ENCODE measurements at places on chromosomes 4 and X.

DNA sequence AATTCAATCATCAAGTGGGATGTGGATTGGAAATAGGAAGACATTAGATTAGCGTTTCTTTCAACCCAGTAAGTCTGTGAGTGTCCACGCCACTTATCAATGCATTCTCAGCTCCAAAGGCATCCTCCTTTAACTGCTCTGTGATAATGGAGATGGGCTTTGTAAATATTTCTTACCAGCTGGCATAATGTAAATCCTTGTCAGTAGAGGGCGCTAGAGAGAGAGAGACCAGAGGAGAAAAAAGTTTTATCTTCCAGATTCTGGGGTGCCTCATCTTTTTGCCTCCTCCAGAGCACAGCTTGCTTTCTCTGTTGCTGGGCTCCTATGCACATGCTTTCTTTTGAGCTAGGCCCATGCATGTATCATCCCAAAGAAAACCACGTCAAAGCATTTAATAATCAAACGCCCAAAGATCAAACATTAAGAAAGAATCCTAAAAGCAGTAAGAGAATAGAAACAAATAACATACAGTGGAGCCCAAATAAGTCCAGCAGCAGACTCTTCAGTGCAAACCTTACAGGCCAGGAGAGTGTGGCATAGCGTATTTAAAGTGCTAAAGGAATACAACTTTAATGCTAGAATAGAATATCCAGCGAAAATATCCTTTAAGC, 9.6 kb upstream of the MTMR1 start:
- no peak for DNase-seq

DNA sequence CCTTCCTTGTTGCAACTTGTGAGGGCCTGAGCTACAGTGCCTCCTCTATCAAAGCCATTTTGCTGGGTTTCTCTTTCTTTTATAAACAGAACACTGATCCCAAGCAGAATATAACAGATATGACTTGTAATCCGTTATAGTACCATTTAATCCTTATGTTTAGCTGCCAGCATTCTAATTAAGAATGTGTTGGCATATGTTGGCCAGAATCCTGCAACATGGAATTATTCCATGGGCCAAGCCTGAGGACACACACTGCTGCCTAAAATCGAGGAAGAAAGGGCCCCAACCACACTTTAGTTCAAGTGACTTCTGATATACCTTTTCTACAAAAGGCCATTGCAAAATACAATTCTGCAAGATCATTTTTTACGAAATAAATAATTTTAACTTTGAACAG, 28.0 kb downstream of the PALLD start:
- DNase-seq, result no peak

DNA sequence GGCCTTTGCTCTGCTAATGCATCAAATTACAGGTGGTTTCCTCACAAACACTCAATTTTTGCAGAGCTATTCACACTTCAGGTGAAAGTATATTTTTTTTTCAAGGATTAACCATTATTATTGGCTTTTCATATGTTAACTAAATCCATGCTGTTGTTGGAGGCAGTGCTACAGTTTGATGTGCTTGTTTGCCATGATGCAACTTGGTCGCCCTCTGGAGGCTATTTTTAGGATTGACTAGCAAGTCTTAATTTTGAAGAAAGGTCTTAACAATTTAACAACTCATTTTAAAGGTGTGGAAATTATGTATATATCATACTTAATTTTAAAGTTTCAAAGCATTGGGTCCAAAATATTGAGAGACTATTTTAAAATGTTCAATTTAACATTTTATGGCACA, 168.8 kb upstream of the FAM47A start:
- DNase-seq, result peak; percentile 23

GRCh38 chr4:121863799-121864198, 6.5 kb downstream of the BBS7 start:
- no peak for DNase-seq

- no peak for DNase-seq
Measured at GRCh38 chr4:145788755-145789154, 108.8 kb downstream of the C4orf51 start.

GRCh38 chrX:86021652-86022289, 25.6 kb downstream of the CHM start:
- no peak for DNase-seq

DNA sequence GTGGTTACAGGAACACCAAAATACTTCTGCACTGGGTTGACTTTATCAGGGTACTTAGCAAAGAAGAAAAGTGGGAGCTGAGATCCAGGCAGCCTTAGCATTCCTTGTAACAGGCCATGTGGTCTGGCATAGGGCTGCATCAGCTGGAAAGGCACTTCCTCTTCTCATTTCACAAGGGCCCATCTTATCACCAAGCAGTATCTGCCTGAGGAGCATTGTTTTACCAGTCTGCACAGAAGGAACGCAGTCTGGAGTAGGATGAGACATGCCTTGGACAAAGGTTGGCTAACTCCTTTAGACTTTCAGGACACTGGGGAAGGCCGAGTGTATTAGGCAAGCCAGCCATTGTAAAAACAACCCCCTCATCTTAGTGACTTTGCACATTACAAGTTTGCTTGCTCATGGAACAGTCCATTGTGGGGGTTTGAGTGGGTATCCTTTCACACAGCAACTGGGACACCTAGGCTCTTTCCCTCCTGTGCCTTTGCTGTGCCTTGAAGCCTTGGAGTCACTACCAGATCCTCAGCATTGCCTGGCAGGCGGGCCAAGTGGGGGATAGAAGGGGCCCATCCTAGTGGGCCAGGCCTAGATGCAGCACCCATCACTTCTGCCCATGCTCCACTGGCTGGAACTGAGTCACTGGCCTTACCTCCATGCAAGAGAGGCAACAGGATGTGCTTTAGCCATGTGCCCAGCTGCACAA, 4.6 kb downstream of the SUV39H1 start:
- DNase-seq, result no peak

GRCh38 chrX:19758539-19758938, 128.9 kb downstream of the SH3KBP1 start:
- no peak for DNase-seq

DNA sequence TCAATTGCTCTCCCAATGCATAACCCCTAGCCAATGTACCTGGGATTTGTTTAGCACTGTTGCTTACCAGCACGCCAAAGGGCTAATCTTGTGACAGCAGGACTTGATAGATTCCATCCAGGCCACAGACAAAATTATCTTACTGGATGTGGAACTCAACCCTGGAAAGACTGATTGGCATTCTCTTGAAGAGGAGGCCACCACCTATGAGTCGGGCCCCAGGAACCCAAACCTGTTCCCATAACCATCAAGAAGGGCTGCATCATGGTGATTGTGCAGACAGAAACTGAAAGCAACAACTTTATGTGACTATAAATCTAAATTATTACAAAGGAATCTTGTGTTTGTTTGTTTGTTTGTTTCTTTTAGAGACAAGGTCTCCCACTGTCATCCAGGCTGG, 19.9 kb upstream of the TMEM255A start:
- DNase-seq, result no peak

DNA sequence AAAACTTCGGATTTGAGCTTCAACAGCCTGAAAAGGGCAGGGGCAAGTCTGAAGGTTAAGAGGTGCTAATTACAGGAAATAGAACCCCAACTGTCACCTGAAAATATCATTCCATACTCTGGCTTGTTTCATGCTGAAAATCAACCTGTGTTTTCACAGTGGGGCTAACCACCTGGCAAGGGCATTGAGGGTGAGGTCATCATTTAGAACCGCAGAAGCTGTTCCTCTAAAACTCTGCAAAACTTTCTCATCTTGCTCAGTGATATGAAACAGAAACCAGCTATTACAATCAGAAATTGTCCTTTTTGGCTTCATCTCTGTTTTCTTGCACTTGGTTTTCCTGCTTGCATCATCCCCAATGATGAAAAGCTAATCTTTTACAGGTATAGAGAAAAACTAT, 247.6 kb downstream of the DCLK2 start:
- no peak for DNase-seq

- no peak for DNase-seq
Measured at GRCh38 chrX:44152852-44153251, 179.7 kb upstream of the NDP start.

- peak; percentile 11 for DNase-seq
Measured at GRCh38 chrX:1435241-1435895, 17.3 kb downstream of the ASMTL start.

DNA sequence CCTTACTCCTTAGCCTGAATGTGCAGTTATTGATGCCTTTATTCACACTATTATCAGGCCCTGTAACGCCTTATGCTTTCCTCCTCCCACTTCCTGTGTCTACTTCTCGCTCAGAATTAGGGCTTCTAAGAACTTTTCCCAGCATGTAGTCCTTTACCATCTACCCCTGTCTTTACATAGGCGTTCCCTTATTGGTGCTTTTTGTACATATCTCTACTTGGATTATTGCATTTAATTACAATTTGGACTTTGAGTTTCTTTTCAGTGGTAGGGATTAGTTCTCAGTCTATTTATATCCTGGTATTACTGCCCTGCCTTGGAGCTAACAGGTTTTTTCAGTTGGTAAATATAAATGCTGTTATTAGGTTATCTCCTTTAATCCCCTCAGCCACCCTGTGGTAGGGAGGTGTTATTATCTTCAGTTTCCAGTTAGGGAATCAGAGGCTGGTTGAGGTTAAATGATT, 84.0 kb downstream of the RBPJ start:
- no peak for DNase-seq

- DNase-seq, result no peak
Measured at GRCh38 chrX:20571611-20572010, 304.9 kb upstream of the RPS6KA3 start.

- DNase-seq, result no peak
Measured at GRCh38 chrX:25066131-25066530, 50.4 kb upstream of the ARX start.

DNA sequence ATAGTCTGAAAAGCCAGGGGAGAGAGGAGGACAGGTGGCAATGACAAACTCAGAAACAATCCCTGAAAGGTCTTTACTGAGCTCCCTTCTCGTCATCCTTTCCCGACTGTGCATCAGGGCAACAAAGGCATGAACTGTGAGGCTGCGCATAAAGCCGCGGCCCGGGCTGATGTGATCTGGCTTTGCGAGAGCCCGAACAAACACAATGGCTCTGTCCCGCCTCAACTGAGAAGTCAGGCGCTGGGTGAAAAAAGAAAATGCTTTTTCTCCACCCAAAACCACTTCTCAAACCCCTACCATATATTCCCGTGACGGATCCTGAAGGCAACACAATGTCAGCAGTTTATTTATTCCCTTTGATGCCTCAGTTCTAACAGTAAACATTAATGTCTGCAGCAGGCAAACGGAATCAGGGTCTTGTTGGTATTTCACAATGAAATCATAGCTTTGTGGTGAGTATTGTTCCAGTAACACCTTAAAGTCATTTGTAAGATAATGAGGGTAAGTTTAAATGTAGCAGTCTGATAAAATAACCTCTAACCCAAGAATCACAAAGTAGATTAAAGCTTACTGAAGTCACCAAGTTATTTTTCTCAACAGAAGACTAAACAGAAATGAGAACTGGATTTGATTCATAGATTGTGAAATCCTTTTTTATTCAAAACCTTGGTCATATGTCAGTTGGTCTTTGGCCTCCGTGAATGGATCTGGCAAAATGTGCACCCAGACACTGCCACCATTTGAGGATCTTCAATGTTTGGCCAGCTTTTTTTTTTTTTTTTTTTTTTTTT, 67.4 kb downstream of the APBB2 start:
- DNase-seq, result no peak

GRCh38 chr4:81723019-81723884, 251.5 kb upstream of the RASGEF1B start:
- DNase-seq, result no peak

DNA sequence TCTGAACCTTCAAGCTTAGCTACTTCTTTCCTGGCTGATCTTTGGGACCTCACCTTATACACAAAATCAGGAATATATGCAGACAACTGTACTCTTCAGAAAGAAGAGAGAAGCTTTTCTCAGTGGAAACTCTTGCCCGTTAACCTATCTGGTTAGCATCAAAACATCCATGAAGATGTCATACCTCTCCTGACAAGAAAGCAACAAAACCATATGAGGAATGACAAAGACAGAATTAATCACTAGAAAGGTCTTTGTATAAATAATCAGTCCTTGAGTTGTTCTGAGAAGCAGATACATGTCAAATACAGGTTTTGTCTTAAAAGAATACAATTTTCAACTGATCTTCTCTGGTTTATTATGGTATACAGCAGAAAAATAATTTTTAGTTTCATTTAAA, 130.8 kb downstream of the FAT4 start:
- no peak for DNase-seq

- DNase-seq, result no peak
Measured at GRCh38 chr4:169492436-169493163, 119.8 kb downstream of the NEK1 start.

DNA sequence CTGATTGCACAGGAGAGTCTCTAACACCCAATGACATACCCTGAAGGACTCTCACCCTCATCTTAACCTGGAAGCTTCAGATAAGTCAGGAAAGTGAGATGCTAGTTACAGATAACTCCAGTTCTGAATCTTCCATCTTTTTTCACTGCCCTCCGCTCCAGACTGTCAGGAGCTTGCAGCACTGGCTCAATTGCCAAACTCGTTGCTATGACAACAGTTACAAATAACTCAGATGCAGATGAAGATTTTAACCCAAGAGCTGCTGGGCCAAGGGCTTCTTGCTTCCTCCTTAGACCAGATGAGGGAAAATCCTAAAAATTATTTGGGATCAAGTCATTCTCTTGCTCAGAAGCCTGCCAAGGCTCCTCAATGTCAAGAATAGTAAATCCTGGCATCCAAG, 109.1 kb upstream of the HUWE1 start:
- peak; percentile 17 for DNase-seq

DNA sequence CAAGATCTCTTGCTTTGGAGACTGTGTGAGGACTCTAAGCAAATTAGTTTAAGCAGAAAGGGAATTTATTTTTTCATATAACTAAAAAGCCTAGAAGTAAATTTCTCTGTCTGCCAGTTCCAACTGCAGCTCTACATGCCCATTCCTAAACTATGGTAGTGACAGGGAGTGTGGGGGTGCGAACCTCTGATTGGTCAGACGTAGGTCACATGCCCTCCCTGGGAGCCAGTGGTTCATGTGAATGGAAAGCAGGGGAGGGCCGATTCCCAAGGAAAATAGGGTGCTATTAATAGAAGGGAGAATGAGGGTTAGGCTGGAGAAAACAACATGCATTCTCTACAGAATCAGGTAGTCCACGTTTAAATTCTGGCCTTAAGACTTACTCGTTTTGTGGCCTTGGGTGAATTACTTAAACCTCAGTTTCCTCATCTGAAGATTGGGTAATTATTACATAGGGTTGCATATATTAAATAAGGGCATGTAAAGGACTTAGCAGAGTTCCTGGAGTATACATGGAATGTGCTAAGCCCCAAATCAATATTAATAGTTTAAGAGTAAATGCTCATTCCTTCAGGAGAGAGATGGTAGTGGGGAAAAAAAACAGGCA, 7.2 kb downstream of the RAB33B start:
- no peak for DNase-seq

DNA sequence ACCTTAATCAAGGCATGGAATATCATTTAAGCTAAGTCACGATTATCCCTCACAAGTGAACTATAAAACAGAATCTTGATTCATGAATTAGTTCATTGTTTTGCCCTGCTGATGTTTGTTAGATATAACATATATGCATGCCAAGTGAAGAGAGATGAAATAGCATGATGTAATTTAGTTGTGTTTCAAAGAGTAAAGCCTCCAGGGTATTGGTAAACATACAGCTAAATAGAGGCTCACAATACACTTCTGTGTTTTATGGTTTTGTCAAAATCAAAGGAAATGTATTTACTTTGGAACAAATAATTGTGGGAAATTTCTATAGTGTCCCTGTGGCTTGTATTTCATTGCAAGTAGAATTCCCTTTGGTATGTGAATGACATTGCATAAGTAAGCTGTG, 69.0 kb upstream of the LEF1 start:
- no peak for DNase-seq

- DNase-seq, result no peak
Measured at GRCh38 chrX:153641627-153642026, 5.4 kb upstream of the DUSP9 start.

GRCh38 chr4:125956276-125956675, 641.5 kb downstream of the FAT4 start:
- no peak for DNase-seq

All from femur (tissue), 1 donor.